ENCODE measurements at places on chromosomes 12 and 14.

DNA sequence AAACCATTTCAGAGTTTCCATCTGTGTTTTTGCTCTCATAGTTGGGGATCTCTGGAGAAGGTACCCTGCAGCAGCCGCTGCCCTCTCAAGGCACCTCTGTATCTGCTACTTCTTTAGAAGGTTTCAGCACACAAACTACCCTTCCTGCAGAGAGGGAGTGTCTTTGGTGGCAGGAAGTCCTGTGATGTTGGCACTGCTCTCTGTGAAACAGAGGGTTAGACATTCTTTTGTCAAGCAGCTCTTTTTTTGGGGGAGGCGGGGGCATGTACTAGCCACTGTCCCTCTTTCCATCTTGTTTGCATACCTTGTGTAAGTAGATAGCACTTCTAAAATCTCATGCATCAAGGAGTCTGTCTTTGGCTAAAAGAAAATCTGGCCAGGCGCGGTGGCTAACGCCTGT is 352.6 kb downstream of the BMP4 start:
- DNase-seq: no peak

GRCh38 chr12:87329076-87329863 is 699.9 kb downstream of the C12orf50 start:
- DNase-seq: no peak

DNA sequence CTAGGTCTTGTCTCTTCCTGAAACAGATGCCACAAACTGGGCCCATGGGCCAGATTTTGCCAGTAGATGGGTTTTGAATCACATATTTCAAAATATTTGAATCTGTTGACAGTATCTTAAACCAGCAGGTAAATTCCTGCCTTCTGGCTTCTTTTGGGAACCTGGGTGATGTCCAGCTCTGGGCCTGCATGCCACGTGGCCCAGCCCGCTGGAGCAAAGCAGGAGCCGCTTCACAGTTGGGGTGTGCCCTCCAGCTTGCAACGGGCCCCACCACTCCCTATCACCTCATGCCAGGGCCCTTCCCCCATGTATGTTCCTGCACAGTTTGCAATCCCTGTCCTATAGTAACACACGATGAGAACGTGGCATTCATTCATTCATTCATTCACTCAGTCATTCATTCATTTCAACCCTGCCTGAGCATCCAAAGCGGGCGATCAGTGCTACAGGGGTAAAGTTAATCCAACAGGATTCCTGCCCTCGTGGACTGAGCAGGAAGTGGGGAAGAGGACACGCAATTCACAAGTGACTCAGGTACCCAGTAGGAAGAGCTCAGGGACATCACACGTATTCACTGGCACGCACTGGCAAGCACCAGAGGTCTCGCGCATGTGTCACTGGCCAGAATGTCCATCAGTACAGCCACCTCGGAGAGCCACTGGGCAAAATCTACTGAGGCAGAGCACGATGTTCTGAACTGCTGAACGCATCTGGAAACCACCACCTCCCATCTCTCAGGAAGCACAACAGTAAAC is 27.8 kb downstream of the SCARB1 start:
- DNase-seq: no peak

- DNase-seq: no peak
These were observed 214.6 kb upstream of the NOS1 start for GRCh38 chr12:117576053-117576452.

DNA sequence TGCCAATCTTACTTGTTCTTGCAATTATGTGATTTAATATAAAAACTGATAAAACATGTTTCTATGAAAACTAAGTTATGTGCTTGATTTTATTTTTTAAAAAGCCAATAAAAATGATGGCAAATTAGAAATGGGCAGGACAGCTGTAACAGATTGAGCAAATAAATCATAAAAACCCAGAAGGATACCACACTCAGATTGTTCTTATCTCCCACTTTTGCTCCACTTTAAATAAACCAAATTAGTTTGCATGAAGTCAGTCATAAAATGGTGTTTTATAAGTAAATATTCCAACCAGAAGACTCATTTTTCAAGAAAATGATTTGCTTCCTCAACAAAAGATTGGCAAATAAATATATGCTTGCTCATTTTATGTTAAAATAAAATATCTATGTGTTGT is 307.9 kb upstream of the G2E3 start:
- no peak for DNase-seq

DNA sequence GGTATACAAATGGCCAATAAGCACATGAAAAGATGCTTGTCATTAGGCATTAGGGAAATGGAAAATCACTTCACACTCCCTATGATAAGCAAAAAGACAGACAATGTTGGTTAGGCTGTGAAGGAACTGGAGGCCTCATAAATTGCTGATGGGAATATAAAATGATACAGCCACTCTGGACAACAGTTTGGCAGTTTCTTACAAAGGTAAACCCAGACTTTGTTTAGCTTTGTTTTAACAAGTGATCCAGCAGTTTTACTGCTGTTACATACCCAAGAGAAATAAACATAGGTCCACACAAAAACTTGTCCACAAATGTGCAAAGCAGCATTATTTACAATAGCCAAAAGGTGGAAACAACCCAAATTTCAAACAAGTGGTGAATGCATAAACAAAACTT is 5.4 kb downstream of the RPS6KA5 start:
- DNase-seq: no peak

GRCh38 chr14:98077176-98077575 is 1194.8 kb downstream of the BCL11B start:
- no peak for DNase-seq

DNA sequence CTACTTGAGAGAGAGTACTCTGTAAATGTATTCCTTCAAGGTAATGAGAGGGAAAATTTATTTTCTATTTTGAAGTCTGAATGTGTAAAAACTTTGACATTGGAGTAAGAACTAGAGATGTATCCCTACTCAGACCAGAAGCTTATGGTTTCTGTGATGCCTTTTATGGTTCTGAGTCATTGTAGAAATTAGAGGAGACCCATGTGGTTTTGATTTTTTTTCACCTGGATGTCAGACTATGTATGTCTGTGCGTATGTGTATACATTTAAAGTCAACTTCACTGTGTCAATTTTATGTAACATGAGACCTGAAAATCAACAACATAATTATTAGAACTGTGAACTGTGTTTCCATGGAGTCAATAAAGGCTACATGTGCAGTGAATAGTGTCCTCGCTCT is 302.0 kb downstream of the TRHDE start:
- no peak for DNase-seq

GRCh38 chr14:81302638-81303037 is 81.9 kb upstream of the GTF2A1 start:
- DNase-seq: no peak

GRCh38 chr12:47983541-47984115 is 20.2 kb downstream of the TMEM106C start:
- no peak for DNase-seq

DNA sequence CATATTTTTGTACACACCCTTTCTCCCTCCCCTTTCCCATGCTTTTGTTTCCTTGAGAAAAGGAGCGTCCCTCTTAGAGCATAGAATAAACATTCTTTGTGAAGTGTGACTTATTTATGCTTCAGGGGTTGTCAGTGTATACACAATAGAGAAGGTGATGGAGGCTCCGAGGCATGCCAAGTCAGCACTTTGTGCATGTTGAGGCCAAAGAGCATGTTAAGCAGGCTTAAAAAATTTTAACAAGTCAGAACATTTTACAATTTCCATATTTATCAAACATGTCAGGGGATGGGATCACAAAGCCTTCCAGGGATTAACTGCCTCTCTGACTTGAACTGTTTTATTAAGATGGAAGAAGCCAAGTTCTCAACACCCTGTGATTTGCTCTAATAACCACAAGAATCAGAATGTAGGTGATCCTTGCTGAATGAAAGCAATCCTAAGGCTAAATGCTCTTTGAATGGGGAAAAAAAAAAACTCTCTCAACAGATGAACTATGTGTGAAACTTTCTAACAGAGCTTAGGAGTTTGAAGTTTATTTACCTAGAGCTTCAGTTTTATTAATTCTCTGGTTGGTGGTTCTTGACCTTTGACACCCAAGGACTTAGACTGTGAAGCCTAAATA is 223.1 kb downstream of the RAD51B start:
- no peak for DNase-seq

- DNase-seq: no peak
These were observed 888.1 kb upstream of the MDGA2 start for GRCh38 chr14:48563489-48563888.

- no peak for DNase-seq
These were observed 617.6 kb downstream of the LRFN5 start for GRCh38 chr14:42224053-42224888.

DNA sequence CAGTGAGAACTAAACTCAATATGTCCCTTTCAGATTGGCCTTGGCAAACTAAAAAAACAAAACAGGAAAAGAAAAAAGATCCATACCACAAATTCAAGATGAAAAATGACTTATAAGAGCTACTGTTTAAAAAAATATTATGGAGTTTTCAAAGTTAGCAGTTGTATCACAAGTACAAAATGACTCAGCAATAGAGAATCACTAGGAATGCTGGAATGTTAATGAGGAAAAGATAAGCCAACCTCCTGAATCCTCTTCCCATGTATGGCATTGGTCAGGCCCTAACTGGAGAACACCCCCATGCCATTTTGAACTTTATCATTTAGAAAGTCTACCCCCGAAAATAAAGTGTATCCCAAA is 62.2 kb downstream of the PPP1R36 start:
- DNase-seq: no peak

Measured in T-cell (primary cell).